ENCODE measurements at places on chromosomes 11 and 22.

- no peak for DNase-seq
These were observed 63.0 kb downstream of the GAB2 start for GRCh38 chr11:78354408-78355308.

GRCh38 chr11:105577641-105578040, 32.2 kb upstream of the GRIA4 start:
- DNase-seq: no peak

DNA sequence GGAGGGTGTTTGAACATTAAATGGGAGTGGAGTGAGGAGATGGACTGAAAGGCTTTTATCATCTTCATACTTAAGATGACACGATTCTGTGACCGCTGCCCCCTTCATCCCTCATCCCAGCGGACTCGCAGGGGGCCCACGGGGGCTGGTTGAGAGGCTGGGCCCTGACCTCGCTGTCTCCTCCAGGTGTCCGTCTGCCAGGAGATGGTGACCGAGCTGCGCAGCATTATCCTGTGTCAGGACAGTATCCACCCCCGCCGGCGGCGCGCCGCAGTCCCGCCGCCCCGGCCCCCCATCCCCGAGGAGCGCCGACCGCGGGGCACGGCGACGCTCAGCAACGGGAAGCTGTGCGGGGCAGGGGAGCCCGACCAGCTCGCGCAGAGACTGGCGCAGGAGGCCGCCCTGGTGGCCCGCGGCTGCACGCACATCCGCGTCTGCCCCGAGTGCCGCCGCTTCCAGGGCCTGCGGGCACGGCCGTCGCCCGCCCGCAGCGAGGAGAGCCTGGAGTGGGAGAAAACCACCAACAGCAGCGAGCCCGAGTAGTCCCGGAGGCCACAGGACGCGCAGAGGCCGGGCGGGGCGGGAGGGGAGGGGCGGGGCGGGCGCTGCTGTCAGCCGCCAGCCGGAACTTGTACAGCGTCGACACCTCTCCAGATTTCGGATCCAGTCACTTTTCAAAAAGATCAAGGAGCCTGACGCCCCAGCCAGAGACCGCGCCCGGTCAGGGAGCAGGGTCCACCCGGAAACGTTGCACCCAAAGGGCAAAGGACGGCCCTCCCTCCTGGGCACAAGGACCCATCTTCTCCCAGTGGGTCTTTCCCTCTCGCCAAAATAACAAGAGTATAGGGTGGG, 38.0 kb upstream of the TBCEL start:
- DNase-seq: peak; percentile 63

- no peak for DNase-seq
These were observed 438 bp downstream of the ZW10 start for GRCh38 chr11:113773092-113773415.

DNA sequence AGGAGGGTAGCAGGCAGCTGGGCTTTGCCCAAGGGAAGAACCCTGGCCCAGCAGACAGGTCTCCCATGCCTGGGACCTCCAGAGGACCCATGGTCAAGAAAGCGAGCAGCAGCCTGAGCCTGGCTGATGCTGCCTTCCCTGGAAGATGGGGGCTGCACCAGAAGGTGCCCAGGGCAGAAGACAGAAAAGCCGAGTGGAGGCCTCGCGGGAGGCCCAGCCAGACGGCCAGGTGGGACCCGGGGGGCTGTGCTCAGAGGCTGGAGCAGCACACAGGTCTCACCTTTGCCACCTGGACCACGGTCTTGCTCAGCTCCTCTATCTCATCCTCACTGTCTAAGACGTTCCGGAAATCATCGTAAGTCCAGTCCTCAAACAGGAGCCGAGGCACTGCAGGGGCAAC, 10.9 kb downstream of the CHID1 start:
- DNase-seq: no peak

GRCh38 chr22:41909310-41910049, 5.4 kb downstream of the SHISA8 start:
- DNase-seq: no peak

DNA sequence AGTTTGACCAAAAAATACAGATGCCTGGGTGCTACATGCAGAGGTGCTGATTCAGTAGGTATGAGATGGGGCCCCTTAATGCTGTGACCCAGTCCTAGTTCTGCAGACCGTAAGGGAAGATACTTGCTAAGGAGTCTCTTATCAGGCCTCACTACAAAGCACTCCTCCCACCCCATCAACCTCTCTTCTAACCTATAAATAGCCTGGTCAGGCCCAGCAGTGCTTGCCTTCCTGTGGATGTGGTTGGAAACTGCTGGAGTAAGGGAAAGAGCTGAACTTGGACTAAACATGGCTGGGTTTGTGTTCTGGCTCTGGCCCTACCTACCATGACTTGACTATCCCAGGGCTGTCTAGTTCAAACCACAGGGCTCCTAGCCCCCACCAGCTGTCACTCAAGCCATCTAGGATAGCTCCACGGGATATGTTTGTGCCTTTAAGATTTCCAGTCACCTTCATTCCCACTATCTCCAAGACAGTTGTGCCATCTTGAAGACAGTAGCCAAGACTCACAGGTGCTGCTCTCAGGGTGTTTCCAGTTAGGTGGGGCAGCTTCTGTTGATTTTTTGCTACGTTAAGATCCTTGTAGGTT, 9.5 kb upstream of the DKK3 start:
- DNase-seq: no peak

DNA sequence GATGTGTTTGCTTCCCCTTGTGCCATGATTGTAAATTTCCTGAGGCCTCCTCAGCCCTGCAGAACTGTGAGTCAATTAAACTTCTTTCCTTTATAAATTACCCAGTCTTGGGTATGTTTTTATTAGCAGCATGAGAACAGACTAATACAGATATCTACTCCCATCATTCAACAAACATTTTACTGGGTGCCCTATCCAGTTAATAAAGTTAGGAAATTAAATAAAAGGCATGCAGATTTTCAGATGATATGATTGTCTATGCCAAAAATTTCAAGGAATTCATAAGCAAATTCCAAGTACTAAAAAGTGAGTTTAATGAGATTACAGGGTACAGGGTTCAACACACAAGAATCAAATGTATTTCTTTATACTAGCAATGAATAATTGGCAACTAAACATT, 33.5 kb upstream of the LIN7C start:
- no peak for DNase-seq

GRCh38 chr11:11265994-11266606, 87.0 kb downstream of the CSNK2A3 start:
- peak; percentile 83 for DNase-seq

GRCh38 chr22:40027191-40028097, 32.7 kb downstream of the FAM83F start:
- DNase-seq: no peak

- peak; percentile 46 for DNase-seq
These were observed 1.5 kb downstream of the GALNT18 start for GRCh38 chr11:11620173-11620920.

DNA sequence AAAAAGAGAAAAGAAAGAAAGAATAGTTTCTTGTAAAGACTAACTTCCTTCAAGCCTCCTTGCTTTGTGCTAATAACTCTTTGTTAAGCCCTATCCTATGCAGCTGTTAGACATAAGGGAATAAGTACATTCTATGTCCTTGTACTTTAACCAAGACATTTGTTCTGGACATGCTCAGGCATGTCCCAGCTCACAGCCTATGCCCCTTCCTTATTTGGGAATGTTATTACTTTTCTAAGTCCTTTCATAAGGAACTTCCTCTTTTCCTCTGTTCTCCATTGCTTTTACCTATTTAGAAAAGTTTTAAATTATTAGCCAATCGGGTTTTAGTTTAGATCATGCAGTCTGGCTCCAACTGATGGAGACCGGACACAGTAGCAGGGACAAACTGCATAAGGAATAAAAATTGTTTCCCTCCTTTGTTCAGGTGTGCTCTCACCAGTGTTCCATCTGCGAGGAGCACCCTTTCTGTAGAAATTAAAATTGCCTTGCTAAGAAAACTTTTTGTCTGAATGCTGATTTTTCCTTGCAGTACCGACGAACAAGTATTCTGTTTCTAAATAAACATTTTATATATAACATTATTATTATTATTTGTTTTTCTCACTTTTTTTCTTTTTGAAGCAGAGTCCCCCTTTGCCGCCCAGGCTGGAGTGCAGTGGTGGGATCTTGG, 21.6 kb upstream of the SPINDOC start:
- DNase-seq: no peak

DNA sequence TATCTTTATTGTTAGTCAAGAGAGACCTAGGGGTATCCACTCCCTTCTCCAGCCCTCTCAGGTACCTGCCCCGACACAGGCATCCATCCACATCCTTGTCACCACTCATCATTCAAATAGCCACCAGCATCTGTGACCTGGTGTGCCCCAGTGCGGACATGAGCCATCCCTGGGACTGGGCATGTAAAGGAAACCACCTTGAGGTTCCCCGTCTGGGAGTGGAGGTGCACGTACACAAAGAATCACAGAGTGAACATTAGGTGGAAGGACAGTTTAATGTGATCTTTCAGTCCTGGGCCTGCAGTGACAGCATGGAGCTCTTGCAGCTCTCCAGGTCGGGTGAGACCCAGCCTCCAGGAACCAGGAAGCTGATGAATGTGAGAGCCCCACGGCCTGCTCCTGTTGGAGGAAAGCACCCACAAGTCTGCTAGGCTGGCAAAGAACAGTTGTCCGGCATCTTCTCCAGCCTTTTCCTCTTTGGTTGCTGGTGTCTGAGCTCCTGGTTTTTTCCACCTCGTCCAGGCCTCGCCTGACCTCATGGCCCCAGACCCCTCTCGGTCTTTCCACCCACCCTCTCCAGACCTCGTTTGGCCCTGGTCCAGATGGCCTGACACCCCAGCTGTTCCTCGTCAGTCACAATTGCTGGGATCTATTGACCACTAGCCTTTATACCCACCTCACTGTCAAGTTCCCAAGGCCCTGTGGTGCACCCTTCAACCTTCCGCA, 16.5 kb downstream of the PSMD13 start:
- DNase-seq: no peak

GRCh38 chr11:111986589-111986988, 38.6 kb upstream of the DLAT start:
- DNase-seq: no peak

GRCh38 chr22:27638329-27639233, 163.0 kb downstream of the MN1 start:
- DNase-seq: no peak

DNA sequence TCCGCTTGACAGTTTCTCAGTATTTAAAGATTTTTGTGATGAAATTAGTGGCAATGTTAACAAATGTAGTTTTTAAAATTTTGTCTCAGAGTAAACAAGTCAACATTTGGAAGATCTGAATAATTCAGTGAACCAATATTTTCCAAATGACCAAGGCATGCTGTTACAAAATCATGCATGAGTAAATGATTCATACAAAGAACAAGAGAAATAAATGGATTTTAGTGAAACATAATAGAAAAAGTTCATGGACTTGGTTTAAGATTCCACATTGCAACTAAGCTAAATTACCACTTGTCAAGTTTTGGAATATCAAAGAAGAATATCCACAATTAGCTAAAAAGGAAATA, 125.7 kb upstream of the SNX19 start:
- no peak for DNase-seq

- DNase-seq: peak; percentile 40
These were observed at the start of gene SLC17A6 for GRCh38 chr11:22337596-22338485. Gene SLC17A6, plus strand, starts transcription at chr11:22338381. Its CDS starts 153 bp downstream, at chr11:22338534.

DNA sequence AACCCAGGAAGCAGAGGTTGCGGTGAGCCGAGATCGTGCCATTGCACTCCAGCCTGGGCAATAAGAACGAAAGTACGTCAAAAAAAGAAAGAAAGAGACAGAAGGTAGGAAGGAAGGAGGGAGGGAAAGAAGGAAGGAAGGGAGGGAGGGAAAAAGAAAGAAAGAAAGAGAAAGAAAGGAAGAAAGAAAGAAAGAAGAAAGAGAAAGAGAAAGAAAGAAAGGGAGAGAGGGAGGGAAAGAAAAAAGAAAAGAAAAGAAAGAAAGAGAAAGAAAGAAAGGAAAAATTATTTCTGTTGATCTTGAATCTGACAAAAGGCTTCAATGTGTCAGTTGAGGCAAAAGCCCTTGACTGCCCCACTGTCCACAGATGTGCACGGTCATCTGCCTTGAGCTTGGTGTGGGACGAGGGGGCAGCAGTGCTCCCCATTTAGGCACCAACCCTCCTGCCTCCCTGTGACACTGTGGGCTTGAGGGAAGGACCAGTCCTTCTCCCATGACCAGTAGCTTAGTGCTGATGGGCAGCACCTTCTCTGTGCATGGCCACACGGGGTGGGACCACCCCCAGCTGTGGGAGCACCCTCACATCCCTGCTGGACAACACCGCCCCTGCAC, 24.4 kb downstream of the KCTD17 start:
- DNase-seq: no peak

GRCh38 chr11:32586576-32587190, 3.1 kb downstream of the EIF3M start:
- peak; percentile 25 for DNase-seq

DNA sequence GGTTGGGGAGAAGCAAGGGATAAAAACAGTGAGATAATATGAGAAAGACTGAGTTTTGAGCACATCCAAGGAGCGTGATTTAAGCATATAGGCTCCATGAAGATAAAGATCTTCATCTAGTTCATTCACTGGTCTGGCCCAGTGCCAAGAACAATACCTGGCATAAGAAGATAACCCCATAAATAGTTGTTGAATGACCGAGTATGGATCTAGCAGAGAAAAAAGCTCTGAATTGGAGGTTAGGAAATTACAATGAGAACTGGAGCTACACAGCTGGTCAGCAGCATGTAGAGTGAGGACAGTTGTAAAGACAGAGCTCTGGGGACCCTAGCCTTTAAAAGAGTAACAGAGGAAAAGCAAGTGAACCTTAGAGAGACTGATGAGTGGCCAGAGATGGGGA, 33.0 kb upstream of the PAK1 start:
- no peak for DNase-seq

DNA sequence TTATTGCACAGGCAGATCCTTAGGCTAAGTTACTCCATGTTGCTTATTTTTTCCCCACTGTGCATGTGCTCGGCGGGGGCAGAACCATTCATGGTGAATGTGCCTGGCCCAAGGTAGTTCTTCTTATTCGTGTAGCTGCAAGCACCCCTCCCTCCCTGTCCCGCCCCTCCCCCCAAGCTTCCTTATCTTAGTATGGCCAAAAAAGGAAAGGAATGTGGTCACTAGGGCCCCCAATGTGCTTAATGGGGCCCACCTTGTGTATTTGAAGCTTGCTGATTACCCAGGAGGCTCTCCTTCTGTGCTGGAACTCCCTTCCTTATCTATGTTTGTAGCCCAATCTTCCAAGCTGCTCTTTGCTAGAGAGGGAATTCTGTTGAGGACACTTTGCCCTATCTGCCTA, 1259.7 kb upstream of the RAG2 start:
- no peak for DNase-seq

- no peak for DNase-seq
These were observed 249.0 kb downstream of the DYNC2H1 start for GRCh38 chr11:103358251-103358650.

GRCh38 chr11:133697161-133697560, 148.2 kb downstream of the SPATA19 start:
- no peak for DNase-seq

- DNase-seq: no peak
These were observed 110.0 kb downstream of the KIRREL3 start for GRCh38 chr11:126890561-126890960.

DNA sequence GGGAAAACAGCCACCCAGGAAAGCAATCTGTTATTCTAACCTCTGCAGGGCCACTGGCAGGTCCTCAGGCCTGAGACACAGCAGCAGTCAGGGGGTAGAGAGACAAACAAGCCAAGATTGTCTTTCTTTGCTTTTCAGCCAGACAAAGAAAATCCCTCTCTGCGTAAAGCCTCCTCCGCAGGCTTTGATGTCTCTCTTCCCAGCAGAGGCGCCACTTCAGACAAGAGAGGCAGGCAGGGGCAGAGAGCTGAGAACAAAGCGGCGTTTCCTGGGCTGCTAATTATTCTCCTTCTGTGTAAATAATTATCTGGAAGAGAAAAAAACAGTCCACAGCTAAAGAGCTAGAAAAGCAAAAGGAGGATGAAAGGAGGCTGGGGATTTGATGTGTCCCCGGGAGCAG, 102.7 kb upstream of the SEZ6L start:
- DNase-seq: peak; percentile 5

- peak; percentile 78 for DNase-seq
These were observed 31.2 kb upstream of the TRIM29 start for GRCh38 chr11:120168960-120169681.
